ENCODE measurements at places on chromosomes 1 and 21.

GRCh38 chr1:16048573-16049189 lies 5.1 kb downstream of the CLCNKB start:
- DNase-seq, result peak; percentile 94

DNA sequence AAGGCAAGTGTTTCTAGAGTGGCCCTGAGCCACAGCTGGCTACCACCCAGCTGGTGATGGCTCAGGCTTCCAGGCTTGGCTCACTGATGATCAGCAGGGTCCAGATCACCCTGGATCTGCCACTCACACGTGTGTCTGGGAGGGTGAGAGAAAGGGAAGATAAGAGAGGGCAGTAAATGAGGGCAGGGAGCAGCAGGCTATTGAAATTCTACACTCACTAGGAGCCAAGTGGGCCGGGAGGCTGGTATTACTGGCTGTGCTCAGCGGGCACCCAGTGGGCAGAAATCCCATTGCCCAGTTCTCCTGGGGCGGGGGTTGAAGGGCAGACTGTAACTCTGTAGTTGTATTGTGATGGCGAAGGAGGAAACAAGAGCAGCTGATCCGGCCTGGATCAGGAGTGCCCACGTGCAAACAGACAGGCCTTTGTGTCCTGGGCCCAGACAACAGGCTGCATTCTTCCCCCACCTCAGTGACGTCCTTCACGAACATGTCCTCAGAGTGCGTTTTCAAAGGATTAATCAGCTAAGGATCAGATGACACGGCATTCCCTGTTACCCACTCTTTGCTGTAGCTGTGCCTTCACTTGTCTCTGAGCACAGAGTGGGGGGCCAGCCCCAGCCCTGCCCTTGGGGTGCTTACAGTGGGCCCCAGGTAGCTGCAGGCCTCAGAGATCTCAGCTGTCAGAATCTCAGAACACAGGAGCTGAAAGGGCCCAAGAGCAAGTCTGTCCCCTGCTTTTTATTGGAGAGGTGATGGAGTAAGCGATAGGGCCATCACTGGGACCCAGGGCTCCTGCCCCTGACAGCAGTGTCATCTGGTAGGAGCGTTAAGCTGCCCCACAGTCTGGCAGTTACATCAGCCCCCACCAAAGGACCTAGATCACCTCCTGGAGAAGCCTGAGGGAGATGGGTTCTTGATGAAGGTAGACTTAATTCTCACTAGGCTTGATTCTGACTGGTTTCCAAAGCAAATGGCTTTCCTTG lies 60.5 kb downstream of the ATP1A1 start:
- DNase-seq, result no peak

DNA sequence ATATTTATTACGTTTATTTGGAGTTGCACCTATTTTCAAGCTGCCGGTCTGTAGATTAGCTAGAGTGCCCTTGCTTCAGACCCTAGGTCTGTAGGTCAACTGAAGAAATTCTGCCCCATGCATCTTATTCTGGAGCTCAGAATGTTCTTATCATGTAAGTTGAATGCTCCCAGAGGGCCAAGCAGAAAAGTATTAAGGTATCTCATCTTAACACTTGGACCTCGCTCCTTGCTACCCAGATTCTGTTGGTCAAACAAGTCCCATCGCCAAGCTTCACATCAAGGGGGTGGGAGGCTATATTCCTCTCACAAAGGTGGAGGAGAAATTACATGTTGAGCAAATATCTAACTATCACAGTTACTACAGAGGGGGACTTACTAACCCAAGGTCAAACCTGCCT lies 187.7 kb downstream of the C1orf94 start:
- DNase-seq, result no peak

DNA sequence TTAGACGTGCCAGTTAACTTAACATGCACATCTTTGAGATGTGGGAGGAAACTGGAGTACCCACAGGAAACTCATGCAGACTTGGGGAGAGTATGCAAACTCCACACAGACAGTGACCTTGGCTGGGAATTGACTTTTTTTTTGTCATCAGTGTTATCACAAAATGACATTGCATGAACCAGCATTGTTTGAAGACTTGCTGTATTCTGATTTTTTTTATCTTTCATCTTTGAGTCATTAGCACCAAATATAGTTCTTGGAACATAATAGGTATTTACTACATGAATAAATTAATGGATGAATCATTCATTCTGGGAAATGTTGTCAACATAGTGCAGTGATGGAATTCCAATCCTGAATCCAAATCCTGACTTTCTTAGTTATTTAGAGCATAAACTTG lies 77.0 kb downstream of the ATF6 start:
- DNase-seq, result no peak

DNA sequence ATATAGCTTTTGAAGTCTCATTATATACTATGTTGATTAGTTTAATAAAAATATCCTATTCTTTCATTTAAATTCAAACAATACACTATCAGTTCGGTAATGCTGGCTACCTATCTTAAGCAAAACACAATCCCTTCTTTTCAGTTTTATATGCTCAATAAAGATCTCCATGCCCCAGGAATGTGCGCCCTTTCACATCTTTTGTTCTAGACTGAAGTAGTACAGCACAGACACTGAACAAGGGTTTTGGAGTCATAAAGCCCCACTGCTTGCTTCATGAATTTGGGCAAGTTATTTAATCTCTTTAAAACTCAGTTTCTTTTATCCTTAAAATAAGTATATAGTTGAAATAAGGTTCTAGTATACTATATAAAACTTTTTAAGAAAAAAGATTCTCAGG lies 22.4 kb downstream of the SYDE2 start:
- DNase-seq, result no peak

- DNase-seq, result no peak
Observed at GRCh38 chr21:37659874-37660273, 256.4 kb downstream of the KCNJ6 start.

DNA sequence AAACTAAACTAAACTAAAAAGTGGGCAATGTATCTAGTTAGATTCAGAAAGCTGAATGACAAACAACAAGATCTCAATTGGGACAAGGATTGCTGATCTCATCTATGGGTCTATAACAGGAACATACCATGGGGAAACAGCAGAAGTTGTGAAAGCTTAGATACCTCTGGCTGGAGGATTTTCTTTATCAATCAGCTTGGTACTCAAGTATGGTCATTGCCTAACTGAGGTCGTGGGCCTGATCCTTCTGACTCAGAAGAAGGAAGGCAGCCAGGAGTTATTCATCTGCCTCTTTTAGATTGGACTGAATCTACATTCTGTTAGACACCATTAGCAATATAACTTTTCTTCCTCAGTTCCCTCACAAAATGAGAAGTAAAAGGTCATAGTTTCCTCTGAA lies 39.7 kb downstream of the DNTTIP2 start:
- DNase-seq, result no peak

DNA sequence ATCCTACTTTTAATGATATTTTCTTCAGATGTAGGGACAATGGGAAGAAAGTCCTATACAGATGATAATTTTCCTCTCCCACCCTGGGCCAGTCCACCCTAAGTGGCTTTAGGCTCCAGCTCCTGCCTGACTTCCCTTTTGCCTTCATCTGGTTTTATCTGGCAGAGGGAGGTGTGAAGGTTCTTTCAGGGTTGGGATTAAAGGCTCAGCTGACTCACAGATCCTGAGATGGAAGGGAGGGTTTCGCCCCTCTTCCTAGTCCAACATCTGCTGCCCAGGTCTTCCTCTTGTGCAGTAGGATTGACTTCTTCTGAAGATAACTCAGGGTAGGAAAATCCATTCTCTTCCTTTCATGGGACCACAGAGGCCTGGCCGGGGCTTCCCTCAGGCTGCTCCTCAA lies 362.4 kb upstream of the KAZN start:
- peak; percentile 47 for DNase-seq

DNA sequence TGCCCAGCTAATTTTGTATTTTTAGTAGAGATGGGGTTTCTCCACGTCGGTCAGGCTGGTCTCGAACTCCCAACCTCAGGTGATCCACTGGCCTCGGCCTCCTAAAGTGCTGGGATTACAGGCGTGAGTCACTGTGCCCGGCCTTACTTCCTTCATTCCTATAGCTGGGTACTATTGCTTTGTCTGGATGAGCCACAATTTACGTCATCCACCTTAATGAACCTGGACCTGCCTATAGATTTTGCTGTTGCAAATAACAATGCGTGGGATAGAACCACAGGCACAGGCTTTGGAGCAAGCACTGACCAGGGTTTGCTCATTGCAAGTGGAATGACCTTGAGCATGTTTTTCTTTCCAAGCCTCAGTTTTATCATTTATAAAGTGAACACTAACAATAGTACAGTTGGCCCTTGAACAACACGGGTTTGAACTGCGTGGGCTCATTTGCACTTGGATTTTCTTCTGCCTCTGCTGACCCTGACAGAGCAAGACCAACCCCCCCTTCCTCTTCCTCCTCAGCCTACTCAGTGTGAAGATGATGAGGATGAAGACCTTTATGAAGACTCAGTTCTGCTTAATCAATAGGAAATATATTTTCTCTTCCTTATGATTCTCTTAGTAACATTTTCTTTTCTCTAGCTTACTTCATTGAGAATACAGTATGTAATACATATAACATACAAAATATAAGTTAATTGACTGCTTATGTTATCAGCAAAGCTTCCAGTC lies 33.3 kb upstream of the BECN2 start:
- no peak for DNase-seq

GRCh38 chr1:63807046-63807445 lies 33.2 kb downstream of the ROR1 start:
- no peak for DNase-seq

DNA sequence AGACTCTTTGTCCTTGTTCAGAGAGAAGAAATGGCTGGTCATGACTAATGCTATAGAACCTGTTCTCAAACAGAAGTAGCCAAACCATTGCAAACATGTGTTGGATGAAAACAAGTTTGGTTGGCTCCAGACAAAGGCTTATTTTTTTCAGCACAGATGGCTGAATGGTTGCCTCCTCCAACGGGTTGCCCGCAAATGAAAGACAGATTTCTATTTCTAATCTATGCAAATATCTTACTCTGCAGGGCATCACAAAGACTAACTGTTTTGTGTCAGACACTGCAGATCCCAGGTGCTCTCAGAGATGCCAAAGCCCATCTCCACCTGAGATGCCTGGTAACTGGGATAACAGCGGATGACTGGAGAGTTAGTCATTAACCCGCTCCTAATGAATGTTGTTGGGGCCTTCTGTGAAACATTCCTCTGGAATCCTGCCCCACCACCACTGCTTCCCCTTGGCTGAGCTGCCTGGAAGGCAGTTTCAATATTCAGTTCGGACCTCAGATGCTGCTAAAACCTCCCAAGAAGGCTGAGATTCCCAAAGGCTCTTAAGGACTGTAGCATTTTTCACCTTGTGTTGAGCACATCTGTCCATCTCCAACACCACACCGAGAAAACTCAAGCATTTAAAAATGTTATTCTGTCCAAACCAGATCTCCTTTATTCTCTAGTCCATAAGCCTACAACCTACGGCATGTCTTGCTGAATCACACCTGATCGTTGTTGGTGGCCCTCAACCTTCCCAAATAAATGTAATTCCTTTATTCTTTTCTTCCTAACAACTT lies 104.4 kb downstream of the PTPN14 start:
- DNase-seq, result peak; percentile 100

GRCh38 chr1:226322986-226323385 lies 14.0 kb upstream of the LIN9 start:
- DNase-seq, result no peak

DNA sequence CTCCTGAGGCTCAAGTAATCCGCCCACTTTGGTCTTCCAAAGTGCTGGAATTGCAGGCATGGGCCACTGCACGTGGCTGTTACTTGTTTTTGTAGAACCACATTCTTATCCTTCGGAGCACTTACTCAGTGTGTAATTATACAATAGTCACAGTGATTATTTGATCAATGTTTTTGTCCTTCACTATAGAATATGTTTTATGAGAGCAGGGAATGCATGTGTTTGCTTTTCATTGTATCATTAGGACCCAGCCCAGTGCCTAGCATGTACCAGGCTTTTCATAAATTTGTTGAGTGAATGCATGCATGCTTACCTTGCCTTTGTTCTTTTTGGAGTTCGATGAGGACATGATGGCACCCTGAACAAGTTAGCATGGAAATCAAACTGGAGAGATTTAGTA lies 5.8 kb downstream of the SZT2 start:
- no peak for DNase-seq

- DNase-seq, result no peak
Observed at GRCh38 chr1:200437556-200438203, 27.8 kb upstream of the ZNF281 start.

- DNase-seq, result peak; percentile 14
Observed at GRCh38 chr1:201593200-201593921, 54.4 kb downstream of the NAV1 start.

DNA sequence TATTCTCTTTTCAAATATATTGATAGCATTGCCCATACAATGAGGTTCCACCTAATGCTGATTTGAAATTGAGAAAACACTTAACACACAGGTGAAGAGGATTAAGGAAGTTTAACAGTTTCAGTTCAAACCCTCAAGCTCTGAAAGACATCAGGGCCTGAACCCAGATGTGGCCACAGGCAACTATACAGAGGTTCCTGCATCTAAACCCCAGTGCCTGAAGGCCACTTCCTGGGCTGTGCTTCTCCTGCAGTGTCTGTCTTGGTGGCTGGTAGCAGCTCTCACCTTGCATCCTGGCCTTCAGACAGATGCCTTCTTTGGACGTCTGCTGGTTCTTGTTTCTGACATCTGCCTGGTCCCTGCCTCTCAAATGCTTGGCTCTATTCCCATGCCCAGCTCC lies 25.1 kb upstream of the NGF start:
- DNase-seq, result no peak

GRCh38 chr1:16075337-16076030 lies 2.0 kb upstream of the FAM131C start:
- DNase-seq, result no peak

DNA sequence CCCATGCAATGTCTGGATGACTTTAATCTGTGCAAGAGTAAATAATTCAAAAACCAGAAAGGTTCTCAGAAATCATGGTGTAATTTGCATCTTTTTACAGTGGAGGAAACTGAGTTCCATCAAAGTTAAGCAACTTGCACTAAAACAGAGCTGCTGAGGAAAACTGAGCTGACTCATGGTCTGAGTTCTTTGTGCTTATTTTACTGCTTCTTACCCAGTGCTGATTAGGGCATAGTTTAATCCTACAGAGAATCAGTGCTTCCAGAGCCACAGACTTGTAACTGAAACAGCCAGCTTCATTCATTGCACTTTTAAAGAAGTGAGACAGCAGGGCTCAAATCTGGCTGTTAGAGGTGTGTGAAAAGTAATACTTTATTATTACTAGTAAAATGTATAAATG lies 10.9 kb upstream of the RWDD3 start:
- peak; percentile 5 for DNase-seq

- DNase-seq, result no peak
Observed at GRCh38 chr1:60540141-60540540, 466.6 kb upstream of the C1orf87 start.
